Activated CD8-positive, alpha-beta T cell treated with anti-CD3 and anti-CD28 coated beads, Interleukin-2, amount 10 ng/mL, durations not matched to agents 7 days and 5 days (primary cell): ENCODE measurements at places on chromosomes 7 and 10. TPM values are rescaled to one million over a fixed set of nuclear protein-coding genes. Genes with fewer than 3 reads are reported as not detected.

GRCh38 chr7:151141855-151142685, 25.4 kb downstream of the GBX1 start:
- no peaks in the 10 kb centered on the region for H3K4me1 ChIP-seq
- no peak overlapping the region for H3K4me3 ChIP-seq
- H3K36me3 ChIP-seq: no peaks in the 10 kb centered on the region

DENND2A gene
- total RNA-seq: not detected

AGR2 gene
- not detected for total RNA-seq

GRCh38 chr7:1810961-1811849, 141.1 kb downstream of the ELFN1 start:
- H3K4me3 ChIP-seq: no peak overlapping the region
- no peaks in the 10 kb centered on the region for H3K4me1 ChIP-seq
- H3K36me3 ChIP-seq: no peaks in the 10 kb centered on the region
- no peaks in the 10 kb centered on the region for H3K27me3 ChIP-seq
